ENCODE measurements at places on chromosomes 1 and 21. TPM values are rescaled to one million over a fixed set of nuclear protein-coding genes. Genes with fewer than 3 reads are reported as not detected.

The NPPB gene
- not detected for total RNA-seq

The AMY2B gene
- total RNA-seq, result 1.4 TPM

The MEX3A gene
- total RNA-seq, result 92.5 TPM

The ARHGEF19 gene
- 5.8 TPM for total RNA-seq

The CFHR1 gene
- not detected for total RNA-seq

The CENPF gene
- total RNA-seq, result 281 TPM

The SH2D1B gene
- total RNA-seq, result 0.11 TPM

The HAPLN2 gene
- total RNA-seq, result not detected

The TSPAN1 gene
- not detected for total RNA-seq

The LCE2B gene
- total RNA-seq, result not detected

The PLD5 gene
- total RNA-seq, result 9.2 TPM

The LYPD8 gene
- total RNA-seq, result not detected

The ZNF593OS gene
- total RNA-seq, result not detected

The RGS16 gene
- 23.1 TPM for total RNA-seq

The FCN3 gene
- total RNA-seq, result not detected

The DMBX1 gene
- 1.4 TPM for total RNA-seq

The C4BPB gene
- not detected for total RNA-seq

The PM20D1 gene
- not detected for total RNA-seq

The BTBD8 gene
- total RNA-seq, result 3.1 TPM

The FALEC gene
- not detected for total RNA-seq

The S100A8 gene
- total RNA-seq, result not detected

The HSD11B1 gene
- total RNA-seq, result not detected

The SYT14 gene
- total RNA-seq, result 22.4 TPM
